ENCODE measurements at places on chromosomes 1 and 21.

GRCh38 chr1:91527266-91527765, 26.7 kb downstream of the CDC7 start:
- no peak for DNase-seq

- DNase-seq, result no peak
Measured at GRCh38 chr1:95699149-95699953, 465.3 kb downstream of the RWDD3 start.

DNA sequence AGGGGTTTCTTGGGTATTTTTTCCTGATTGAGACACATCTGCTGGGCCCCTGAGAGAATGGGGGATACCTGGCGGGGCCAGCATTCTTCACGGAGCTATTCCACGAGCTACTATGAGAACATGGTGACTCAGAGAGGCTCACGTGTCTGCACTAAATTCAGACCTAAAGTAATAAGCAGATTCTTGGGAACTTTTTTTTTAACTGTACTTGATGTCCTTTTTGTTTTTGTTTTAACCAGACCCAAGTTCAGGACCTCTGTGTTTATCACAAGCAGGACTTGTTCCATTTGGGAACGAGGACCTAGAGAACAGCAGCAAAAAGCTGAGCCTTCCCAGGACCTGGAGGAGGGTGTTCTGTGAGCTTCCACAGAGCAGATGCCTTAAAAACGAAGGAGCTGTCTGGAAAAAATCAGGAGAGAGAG, 44.0 kb downstream of the EVA1C start:
- DNase-seq, result no peak

GRCh38 chr21:36790616-36791015, 91.7 kb downstream of the SIM2 start:
- no peak for DNase-seq

- DNase-seq, result no peak
Measured at GRCh38 chr1:2882966-2883696, 81.6 kb upstream of the TTC34 start.

DNA sequence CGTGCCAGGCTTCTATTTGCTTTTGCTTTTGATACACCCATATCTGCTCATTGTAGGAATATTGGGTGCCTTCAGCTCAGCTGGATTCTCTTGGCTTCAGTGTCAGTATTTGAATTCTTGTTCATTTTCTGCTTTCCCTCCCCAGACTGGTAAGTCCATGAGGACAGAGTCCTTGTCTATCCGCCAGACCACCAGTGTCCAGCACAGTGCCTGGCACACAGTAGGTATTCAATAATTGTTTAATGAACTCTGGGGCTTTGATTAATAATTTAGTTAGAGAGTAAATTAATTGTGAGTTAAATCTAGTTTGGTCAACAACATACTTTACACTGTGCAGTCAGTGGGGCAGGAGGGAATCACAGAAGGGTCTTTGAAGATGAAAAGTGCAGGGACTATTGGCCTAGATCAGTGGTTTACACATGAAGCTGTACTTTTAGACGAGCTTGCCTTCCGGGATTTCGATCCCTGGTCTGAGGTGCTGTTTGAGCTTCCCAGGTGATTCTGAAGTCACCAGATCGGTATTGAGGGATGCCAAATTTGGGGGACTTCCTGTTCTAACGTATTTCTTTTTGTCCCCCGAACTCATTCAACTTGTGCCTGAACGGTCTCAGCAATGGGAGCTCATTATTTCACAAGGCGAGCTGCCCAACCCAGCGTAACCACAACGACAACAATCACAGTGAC, 119.1 kb upstream of the JUN start:
- no peak for DNase-seq

GRCh38 chr21:41762753-41763152, 4.1 kb downstream of the RIPK4 start:
- DNase-seq, result no peak

- DNase-seq, result no peak
Measured at GRCh38 chr21:45592208-45592619, 50.0 kb upstream of the SLC19A1 start.

DNA sequence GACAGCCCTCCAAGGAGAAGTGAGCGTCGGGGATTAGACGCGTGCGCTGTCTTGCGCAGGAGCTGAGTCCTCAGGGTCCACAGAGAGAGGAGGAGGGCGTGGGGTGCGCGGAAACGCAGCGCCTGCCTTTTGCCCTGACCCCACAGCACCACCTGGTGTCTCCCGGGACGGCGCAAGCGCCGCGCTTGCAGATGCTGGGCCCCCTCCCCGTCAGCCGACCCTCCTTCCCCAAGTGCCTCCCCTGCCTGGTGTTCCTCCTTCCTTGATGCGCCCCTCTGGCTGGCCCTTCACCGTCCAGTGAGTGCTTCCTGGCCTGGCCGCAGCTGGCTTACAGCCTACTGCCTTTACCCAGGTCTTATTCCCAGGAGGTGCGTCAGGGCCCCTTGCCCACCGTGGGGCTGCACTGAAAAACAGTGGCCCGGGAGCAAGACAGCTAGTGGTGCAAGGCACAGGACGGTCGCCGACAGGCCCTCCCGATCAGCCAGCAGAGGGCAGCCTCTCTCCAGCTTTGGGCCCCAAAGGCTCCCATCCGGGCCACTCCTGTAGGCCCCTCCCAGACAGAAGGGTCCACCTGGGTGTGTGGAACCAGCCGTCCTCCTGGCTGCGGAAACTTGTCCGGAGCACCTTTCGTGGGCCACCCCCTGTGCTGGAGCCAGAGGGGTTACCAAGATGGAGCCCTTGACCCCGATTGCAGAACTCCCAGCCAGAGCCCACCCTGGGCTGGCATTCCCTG, 12.9 kb upstream of the PHLDA3 start:
- peak; percentile 85 for DNase-seq

DNA sequence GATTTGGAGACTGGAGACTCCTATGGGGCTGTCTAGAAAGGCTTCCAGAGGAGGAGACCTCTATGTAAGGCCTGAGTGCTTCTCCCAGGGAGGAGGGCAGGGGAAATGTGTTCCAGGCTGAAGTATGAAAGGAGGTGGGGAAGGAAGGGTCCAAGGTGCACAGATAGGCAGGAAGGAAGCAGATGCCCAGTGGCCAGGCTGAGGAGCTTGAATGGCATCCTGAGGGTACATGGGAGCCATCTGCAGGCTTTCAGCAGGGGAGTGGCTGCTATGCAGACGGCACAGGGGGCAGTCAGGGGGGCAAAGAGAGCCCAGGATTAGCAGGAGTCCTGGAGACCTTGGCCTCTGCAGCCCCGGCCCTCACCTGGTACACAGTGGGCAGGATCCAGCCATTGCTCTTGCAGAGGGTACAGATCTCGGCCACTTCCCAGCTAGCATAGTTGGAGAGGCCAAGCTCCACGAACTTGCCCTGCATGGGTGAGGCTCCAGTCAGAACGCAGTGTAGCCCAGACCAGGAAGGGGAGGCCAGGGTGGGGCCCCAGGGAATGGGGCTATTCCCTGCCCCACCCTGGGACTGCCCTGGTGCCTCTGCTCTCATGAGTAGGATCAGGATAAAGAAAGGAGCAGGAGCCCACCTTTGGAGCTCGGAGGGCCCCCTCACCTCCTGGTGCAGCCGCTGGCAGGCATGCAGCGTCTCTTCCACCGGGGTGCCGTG, 4.0 kb downstream of the AKR7A2 start:
- DNase-seq, result no peak

DNA sequence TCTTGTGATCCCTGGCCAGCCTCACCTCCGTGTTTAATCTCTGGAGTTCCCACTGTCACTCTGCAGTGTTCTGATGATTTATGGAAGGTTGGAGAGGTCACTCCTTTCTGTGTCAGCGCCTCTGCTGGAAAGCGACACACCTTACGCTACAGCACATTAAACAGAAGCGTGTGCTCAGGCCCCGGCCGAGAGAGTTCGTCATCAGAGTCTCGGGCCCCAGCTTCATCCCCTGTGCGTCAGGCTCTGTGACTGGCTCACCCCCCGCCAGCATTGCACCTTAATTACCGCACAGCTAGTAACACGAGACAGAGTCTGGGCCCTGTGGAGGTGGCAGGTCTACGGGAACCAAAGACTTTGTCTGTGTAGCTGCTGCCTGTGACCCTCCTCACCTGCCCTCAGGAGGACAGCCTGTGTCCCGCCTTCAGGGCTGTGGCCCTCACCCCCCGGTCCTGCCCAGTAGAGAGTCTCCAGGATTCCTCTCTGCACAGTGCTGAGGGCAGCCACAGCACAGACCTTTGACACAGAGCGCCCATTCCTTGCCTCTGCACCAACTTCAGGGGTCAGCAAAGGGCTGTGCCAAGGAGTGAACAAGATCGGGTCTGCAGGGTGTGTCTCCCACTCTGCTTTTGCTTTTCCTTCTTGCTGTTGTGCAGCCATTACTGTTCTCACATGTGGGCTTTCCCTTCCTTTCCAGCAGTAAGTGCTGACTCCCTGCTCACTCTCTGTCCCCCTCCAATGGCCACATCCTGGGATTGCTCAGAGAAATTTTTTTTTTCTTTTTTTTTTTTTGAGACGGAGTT, 157.6 kb downstream of the PGBD5 start:
- peak; percentile 53 for DNase-seq

- DNase-seq, result no peak
Measured at GRCh38 chr1:9844106-9844505, 20.3 kb upstream of the CLSTN1 start.

DNA sequence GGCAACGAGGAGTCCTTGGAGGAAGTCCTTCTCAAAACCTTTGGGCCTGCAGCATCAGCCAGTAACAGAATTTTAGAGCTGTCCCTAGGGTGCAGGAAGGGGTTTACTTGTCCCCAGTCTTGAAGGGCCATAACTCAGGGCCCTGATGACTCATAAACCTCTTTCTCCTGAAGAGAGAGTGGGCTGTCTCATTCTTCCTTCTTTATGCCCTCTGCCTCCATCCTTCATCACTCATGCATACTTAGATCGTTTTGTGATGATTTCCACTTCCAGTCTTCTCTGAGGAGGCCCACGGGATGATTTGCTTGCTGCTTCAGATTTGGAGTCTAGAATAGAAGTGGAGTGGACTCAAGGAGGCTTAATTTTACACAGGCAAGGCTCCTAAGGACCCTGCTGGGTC, 60.2 kb downstream of the NDUFS5 start:
- DNase-seq, result no peak

DNA sequence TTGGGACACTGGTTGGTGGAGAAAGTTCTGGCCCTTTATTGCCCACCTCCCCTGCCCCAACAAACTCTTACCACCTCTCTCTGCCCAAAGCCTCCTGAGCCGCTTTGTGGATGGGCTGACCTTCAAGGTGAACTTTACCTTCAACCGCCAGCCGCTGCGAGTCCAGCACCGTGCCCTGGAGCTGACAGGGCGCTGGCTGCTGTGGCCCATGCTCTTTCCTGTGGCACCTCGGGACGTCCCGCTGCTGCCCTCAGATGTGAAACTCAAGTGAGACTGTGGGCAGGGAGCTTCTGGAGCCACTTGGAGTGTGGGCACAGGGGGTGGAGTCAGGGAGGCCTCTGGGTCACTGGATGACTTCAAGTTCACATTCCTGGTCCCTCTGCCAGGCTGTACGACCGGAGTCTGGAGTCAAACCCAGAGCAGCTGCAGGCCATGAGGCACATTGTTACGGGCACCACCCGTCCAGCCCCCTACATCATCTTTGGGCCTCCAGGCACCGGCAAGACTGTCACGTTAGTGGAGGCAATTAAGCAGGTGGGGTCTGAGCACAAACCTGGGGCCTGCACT, 12.5 kb downstream of the RHOC start:
- DNase-seq, result no peak

GRCh38 chr1:109917051-109917767, 6.6 kb downstream of the CSF1 start:
- DNase-seq, result no peak

DNA sequence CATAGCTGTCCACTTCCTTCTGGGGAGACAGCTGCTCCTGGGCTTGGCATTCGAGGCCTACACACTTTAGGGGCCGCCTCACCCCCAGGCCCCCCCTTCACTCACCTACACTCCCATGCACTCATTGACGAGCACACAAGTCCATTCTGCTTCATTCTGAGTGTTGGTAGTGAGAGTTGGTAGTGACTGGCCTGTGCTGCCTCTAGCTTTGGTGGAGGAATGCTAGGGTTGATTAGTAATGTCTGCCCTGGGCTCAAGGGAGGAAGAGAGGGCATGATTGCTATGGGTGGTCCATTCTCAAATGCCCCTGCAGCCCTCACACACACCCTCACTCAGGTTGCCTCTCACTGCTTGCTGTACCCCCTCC, 30.4 kb downstream of the TRIM11 start:
- no peak for DNase-seq

DNA sequence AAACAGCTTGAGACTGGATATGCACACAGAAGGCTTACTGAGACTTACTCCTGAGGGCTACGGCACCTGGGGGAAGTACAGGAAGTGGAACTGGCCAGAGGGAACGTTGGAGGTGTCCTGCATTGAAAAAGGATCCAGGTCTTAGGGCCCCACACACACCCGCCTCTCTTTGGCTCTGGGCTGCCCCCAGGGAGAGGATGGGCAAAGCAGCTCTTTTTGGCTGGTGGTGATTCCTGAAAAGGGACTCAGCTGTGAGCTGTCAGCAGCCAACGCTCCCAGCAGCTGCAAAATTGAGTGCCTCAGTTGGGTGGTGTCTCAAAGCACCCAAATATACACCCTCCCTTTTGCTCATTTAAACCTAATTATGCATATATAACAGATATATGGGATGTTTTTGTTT, 213.2 kb downstream of the TNR start:
- DNase-seq, result peak; percentile 47

DNA sequence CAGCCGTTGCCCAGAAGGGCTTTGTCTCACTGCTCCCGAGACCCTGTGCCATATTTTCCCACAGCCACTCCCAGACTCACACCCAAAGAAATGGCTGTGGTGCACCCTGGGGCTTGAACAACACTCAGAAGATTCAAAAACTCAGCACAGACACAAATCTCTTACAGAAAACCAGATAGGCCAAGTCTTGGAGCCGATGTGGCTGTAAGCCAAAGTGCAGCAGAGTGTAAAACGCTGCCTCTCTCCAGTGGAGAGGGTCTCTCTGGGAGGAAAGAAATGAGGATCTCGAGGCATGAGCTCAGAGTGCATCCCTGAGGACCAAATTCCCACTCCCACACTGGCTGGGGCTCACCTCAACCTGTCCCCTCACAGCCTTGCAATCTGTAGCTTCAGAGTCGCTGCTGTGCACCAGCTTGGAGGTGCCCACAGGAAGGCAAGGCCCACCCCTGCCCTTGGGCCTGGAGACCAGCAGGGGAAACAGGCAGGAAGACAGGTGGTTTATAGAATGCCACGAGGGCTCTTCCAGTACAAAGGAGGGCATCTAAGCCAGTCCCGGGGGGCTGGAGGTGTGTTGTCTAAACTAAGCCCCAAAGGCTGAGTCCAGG, 171.3 kb upstream of the AJAP1 start:
- no peak for DNase-seq

DNA sequence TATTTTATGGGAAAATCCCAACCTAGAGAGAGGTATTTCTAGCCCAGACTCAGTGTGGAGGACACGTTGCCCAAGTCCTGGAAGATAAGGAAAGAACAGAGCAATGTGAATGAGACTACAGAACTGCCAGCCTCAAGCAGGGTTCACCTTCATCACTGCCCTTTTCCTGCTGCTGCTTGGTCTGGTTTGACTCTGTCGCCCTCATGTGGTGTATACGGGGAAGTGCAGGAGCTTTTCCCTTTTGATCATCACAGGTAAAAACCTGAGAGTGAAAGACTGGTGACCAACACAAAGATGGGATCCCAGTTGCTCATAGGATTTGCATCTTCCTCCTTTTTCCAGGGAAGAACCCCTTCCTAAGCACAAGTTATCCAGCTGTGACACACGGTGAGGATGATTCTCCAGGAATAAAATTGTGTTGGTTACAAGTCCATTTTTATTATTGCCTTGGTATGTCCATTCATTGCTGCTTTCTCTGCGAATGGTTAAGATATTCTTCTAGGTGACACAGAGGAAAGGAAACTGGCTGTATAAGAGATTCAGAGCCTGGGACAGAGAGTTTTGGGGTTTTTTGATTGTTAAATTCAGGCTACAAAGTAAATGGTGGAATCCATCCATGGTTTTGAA, 89.5 kb upstream of the CD53 start:
- DNase-seq, result peak; percentile 43

- DNase-seq, result no peak
Measured at GRCh38 chr1:31102501-31102950, 37.0 kb upstream of the PUM1 start.
